A172 (cell line): ENCODE measurements at places on chromosomes 6 and 20.

DNA sequence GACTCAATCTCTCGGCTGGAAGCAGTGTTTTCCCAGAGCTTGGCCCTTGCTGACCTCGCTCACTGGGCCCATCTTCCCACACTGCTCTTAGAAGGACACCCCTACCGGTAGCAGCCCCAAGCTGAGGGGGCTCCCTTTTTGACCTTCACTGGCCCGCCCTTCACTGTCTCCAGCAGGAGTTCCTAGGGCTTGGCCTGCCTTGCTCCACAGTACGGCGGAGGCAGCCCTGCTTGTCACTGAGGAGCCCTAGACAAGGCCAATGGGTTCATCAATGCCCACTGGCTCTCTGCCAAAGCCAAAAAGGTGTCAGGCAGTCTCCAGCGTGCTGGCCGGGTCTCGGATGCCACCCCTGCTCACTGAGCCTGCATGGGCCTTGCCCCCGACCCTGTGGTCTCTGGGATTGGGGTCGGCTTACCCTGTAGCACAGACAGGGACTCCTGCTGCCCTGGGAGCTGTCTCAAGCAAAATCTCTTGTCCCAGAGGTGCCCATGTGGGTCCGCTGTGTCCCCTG lies 2.1 kb downstream of the MMP24OS start:
- no peak for DNase-seq

DNA sequence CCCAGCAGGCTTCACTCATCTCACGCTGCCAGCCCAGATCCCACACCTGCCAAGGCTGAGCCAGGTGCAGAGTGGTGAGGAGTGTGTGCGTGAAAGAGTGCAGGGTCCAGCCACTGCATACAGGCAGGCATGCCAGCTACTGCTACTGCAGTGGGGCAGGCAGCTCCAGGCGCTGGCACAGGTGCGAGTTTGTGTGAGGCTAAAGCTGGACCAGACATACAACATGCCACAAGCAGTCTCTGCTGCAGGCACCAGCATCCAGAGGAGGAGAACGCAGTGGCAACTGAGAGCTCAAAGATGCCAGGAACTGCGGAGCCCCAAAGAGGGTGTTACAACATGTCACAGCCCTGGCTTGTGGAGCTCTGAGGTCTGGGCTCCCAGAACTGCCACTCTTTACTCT lies 149.8 kb downstream of the EYS start:
- no peak for DNase-seq

- DNase-seq: no peak
Measured at GRCh38 chr6:45832063-45832462, 183.6 kb downstream of the CLIC5 start.

DNA sequence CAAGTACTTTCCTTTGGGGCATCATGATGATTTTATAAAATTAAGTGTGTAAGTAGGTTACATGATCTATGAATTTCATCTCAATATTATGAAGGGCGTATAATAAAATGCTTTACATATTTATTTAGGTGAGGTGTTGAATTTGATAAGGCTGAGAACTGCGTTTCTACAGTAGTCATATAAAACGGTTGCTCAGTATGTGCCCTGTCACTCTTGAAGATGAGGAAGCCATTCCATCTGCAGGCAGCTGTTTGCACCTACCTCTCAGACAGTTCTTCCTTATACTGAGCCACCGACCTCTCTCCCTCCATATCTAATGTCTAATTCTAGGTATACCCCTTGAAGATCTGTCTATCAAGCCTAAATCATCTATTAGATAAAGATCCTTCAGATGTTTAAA lies 16.1 kb downstream of the NCOA7 start:
- no peak for DNase-seq

GRCh38 chr6:64250126-64250525 lies 614.5 kb downstream of the PHF3 start:
- no peak for DNase-seq

DNA sequence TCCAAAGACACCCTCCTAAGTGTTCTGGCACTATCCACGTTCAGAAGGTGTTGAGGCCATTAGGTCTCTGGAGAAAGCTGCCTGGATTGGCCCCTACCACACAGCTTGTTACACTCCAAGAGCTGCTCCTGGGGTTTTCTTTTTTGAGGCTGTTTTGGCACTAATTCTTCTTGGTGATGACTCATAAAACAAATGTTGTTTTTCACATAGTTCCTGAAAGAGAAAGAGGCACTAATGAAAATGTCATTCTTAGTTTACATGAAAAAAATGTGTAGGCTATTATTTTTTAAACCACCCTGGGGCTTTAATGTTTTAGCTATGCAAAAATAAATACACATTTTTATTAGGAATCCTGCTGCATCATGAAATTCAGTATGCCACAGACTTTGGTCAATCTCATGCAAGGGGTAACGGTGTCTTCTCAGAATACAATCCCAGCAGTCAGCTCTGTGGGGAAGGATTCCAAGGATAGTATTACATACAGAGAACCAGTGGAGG lies 38.1 kb downstream of the TBPL1 start:
- peak; percentile 60 for DNase-seq

- no peak for DNase-seq
Measured at GRCh38 chr20:24933266-24933908, 15.7 kb upstream of the CST7 start.

GRCh38 chr20:50758992-50759391 lies 27.6 kb downstream of the PARD6B start:
- DNase-seq: no peak

DNA sequence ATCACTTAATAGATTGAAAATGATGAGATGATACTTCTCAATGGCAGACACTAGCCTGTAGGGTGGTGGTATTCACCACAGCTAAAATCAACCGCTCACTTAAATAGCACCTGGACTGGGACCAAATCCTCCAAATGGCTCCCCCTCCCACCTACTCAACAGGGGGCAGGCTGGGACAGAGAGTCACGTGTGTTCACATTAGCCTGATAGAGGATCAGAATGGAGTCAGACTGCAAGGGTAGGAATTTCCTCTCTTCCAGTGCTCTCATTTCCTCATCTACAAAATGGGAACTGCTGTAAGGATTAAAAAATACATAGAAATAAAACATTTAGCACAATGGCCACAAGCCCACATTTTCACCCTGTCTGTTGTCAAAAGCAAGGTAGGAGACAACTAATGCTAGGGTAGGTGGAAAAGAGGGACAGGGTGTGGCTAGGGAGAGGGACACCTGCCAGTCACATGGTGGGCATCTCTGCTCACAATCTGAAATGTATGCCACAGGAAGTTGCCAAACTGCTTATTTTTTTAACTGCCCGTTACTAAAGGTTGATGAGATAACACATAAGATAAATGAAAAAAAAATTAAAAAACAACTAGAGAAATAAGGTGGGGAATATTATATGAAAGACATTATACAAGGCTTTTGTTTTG lies 55.3 kb downstream of the BACH2 start:
- DNase-seq: no peak

DNA sequence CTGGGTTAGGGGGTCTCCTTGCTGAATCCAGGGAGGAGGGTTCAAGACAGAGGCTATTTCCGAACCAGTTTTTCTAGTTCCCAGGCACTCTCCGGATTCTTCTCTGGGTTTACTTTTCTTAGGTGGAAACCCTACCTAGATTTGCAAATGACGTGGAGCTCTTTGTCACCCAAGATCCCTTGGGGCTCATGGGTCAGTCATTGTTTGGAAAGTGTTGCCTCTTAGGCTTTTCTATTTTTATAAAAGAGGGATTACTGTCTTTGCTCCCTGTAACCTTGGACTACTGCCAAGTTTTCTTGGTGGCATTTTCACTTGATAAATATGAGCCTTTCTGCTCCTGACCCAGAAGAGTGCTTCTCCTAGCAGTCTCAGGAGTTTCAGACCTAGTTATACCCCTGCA lies 33.6 kb downstream of the FAM209B start:
- peak; percentile 29 for DNase-seq
